ENCODE measurements at places on chromosomes 2 and 18.
A peak's percentile ranks its signal among the peaks of the same experiment; 100 is the strongest.

DNA sequence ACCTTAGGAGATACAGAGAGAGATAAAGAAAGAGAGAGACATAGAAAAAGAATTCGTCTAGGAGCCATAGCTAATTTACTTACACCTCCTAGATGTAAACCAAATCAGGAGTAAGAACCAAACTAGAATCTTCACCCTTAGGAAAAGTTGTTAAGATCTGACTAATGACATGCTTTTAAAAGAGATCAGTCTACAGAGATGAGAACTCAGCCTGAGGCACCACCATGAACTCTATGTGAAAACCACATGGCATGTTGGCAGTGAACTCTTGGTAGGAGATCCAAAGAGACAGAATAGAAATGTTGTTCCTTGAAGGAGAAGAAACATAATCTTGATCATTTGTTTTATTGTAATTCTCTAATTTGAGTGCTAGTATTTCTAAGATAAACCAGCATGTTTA lies 585.4 kb upstream of the ID2 start:
- H3K4me1 ChIP-seq = peaks cover 2% of the 10 kb centered on the region
- no peak overlapping the region for H3K27ac ChIP-seq
- H3K27me3 ChIP-seq = no peaks in the 10 kb centered on the region
- H3K36me3 ChIP-seq = no peaks in the 10 kb centered on the region

DNA sequence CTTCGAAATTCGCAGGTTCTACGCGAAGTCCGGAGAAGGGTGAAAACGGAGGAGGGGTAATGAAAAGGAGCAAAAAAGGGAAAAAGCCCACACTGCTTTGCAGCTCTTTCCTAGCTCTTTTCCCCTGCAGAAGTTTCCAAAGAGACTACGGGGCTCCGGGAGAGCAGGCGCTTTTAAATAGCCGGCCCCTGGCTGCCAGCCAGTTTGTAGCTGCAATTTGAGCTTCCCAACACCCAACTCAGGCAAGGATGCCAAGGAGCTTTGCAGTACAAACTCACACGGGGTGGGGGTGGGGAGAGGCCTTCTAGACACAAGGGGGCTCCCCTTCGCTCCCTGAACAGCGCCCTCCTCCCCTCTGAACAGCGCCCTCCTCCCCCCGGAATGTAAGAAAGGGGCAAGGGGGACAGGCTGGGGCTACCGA lies at the start of gene IGFBP5:
Gene IGFBP5 (minus strand): TSS at position 149 of the 421 bp plus-strand sequence. CDS start 774 bp downstream, outside the sequence.
- no peaks in the 10 kb centered on the region for H3K36me3 ChIP-seq
- no peak within 1 kb of the TSS for H3K27ac ChIP-seq
- peaks cover 70% of the 10 kb centered on the region for H3K27me3 ChIP-seq
- H3K4me1 ChIP-seq = peaks cover 24% of the 10 kb centered on the region
- no peak for DNase-seq

- no peaks in the 10 kb centered on the region for H3K27me3 ChIP-seq
- peaks cover 21% of the 10 kb centered on the region for H3K36me3 ChIP-seq
- DNase-seq = peak; percentile 20
- peak overlapping the region; percentile 94 for H3K27ac ChIP-seq
- H3K4me3 ChIP-seq = peak overlapping the region; percentile 74
Measured at GRCh38 chr2:161992531-161992930, 81.5 kb downstream of the DPP4 start.

GRCh38 chr2:219680958-219681693 lies 53.7 kb downstream of the SLC4A3 start:
- no peak for DNase-seq
- peaks cover 12% of the 10 kb centered on the region for H3K4me1 ChIP-seq
- H3K27ac ChIP-seq = no peak overlapping the region
- H3K27me3 ChIP-seq = peaks cover 18% of the 10 kb centered on the region
- H3K4me3 ChIP-seq = no peak overlapping the region

- no peak overlapping the region for H3K27ac ChIP-seq
- no peak overlapping the region for H3K4me3 ChIP-seq
- H3K27me3 ChIP-seq = peaks cover 46% of the 10 kb centered on the region
- no peaks in the 10 kb centered on the region for H3K36me3 ChIP-seq
- DNase-seq = no peak
Measured at GRCh38 chr18:49886891-49887764, 73.8 kb upstream of the ACAA2 start.

Data from effector memory CD8-positive, alpha-beta T cell (primary cell).